ENCODE measurements at places on chromosomes 5 and 9.

- no peak for DNase-seq
These were observed 490.0 kb upstream of the COX7C start for GRCh38 chr5:86127696-86128095.

DNA sequence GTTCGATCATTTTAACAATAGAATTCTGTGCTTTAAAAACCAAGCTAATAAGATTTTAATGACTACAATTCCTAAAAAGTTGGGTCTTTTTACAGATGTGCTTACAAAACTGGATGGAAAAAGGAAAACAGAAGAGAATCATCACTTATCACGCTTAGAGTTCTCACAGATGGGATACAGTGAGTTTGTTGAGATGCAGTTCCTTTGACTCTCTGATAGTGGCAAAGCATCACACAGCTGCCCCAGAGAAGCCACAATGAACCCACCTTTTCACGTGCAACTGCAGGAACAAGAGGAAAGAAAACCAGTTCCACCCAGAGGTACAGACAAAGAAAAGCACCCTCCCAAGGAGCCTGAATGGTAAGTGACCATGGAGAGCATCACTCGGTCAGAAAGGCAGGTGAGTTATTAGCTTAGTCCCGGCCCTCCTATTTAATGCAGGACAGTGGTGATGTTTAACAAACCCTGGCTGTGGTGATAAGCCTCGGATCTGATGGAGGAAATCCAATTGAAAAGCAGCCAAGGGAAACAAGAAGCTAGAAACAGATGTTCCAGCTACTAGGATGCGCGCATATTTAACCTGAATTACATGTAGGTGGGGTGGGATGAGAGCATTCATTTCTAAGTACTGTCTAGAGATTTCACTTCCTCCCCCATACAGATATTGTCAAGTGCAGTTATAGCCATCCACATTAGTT lies 167.7 kb downstream of the TARS1 start:
- peak; percentile 14 for DNase-seq

DNA sequence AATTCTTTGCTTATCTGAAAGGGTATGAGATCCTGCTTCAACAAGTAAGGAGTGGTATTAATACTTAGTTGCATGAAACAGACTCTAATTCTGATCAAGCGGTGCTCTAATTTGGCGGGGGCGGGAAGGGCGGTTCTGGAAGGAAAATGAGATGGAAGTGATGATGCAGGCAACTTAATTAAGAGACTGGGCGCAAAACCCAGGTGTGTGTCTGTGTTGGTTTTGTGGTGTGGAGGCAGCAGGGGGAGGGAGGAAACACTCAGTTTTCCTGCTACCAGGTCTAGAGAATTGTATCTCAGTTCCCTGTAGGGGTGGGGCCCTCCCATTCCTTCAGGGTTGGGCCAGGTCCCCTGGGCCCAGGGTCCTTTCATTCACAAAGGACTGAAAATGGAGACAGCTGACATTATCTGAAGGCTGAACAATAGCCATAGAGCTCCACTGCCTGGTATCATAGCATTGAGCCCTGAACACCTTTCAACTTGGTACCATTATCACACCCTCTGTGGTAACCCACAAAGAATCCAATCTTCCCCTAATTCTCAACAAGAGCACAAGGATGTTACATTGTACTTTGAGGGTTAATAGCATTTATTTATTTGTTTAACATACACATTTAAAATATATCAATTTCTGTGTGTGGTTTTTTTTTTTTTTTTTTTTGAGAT lies 17.2 kb upstream of the C5orf47 start:
- DNase-seq, result no peak

DNA sequence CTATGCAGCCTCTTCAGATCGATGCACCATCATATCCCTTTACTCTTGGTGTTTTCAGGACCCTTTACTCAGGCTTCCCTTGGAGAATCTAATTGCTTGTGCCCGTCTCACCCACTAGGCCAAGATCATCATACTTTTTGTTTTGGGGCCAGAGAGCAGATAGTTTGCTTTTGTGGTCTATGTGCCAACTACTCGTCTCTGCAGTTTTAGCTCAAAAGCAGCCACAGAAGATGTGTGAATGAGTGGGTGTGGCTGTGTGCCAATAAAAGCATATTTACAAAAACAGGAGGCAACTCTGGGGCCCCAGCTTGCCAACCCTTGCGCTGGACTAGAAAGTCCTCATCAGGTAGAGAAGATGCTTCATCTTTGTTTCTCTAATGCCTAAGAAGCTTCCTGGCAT lies 216.8 kb downstream of the SEMA5A start:
- no peak for DNase-seq

DNA sequence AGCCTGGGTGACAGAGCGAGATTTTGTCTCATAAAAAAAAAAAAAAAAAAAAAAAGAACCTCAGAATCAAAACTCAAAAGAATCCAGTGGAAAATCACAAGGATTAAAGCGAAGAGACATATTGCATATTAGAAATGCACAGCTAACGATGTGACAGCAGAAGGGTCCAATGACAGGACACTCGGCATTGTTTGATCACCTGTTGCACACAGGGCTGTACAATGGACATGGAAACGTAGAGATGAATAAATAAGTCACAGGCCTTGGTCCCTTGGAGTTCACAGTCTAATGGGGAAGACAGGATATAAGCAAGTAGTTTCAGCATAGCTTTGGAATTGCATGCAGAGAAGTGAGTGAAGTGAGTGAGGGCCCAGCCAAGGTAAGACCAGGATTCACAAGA lies 25.9 kb upstream of the PIK3R1 start:
- DNase-seq, result no peak

GRCh38 chr5:94523018-94523417 lies 95.4 kb downstream of the KIAA0825 start:
- no peak for DNase-seq

DNA sequence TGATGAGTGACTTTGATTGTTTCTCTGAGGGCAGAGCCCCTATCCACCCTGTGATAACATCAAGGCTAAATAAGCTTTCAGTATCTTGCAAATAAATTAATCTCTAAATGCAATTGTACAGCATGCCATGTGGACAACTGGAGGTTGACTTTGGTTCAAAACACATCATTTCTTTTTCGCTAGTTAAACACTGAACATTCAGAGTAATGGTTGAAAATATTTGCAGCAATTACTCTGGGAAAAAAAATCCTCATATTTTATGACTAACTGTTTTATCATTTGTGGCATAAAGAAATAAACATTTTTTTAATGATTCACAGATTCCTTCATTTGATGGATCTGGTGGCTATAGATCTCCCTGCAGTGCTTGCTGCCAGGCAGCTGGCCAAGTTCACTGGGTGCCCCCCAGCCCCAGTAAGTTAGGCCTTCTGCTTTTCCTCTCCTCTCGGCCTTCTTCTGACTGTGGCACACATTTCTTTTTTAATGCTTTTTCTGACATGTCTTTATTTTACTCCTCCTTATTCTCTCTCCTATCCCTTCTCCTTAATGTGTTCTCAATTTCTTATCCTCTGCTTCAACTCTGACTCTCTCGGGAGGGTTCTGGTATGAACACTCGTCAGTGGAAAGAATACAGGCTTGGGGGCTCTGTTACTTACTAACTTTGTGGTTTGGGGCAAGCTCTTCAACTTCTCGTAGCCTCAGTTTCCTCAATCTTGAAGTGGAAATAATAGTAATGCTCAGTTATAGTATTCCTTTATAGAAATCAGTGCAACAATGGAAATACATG lies 69.6 kb downstream of the ADAMTSL1 start:
- peak; percentile 87 for DNase-seq

- DNase-seq, result peak; percentile 29
These were observed 57.7 kb downstream of the DUSP1 start for GRCh38 chr5:172713113-172713808.

DNA sequence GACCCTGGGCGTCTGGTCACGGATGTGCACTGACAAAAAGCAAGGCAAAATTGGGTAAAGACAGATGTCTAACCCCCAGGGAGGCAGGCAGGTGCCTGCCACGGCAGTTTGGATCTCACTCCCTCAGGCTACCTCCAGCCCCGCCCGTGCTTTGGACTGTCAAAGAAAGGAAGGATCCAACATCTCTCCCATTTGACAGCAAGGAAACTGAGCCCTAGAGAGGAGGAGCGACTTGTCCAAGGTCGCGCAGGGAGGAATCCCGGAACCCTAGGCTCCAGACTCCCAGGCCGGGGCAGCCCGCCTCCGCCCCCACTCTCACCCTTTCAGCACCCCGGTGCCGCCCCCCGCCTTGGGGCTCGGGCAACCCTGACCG lies 376 bp downstream of the GOLGA1 start:
- DNase-seq, result no peak

DNA sequence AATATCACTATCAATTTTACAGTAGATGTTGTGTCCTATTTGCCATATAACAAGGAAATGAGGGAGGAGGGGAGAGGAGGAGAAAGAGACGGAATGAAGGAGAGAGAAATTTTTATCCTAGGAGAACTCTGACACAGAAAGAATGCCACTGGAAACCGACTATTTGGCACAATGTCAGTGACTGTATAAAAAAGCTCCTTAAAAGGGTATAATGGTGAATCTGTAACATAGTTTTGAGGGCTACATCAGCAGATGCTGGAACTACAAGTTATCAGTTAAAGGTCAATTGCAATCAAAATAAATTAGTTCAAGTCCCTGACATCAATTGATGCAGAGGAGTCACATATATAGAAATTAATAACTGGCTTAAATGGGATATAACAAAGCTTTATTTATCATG lies 5.7 kb downstream of the EDIL3 start:
- DNase-seq, result peak; percentile 88

DNA sequence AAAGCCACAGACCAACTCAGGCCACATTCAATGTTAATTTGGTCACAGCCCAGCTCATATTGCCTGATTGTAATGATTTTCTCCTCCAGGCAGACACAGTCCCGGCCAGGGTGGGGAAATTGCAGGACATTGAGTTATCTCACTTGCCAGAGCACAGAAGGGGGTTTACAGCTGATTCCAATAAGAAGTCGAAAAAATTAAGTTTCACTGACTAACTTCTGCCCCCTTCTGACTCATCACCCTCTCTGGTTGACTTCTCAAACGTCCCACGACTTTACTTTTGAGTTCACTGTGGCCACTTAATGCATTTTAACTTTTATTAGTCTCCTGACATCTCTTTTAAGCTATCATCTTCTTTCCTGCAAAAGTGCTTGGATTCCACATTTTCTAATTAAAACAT lies 321.4 kb upstream of the WWC1 start:
- peak; percentile 44 for DNase-seq

DNA sequence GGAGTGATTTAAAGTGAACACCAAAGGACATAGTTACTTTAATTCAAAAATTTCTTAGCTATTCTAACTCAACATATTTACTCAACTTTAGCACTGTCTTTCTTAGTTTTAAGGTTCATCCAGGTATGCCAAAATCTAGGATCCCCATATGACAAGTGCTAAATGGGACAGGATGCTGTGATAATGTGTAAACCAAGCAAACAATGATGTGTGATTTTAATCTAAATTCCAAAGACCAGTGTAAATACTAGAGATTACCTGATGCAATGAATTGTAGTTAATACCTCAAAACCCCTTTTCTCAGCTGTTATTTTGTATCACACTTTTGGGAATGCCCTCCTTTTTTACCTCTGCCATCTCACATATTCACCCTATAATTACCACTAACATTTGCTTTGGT lies 26.8 kb upstream of the ISOC1 start:
- no peak for DNase-seq

DNA sequence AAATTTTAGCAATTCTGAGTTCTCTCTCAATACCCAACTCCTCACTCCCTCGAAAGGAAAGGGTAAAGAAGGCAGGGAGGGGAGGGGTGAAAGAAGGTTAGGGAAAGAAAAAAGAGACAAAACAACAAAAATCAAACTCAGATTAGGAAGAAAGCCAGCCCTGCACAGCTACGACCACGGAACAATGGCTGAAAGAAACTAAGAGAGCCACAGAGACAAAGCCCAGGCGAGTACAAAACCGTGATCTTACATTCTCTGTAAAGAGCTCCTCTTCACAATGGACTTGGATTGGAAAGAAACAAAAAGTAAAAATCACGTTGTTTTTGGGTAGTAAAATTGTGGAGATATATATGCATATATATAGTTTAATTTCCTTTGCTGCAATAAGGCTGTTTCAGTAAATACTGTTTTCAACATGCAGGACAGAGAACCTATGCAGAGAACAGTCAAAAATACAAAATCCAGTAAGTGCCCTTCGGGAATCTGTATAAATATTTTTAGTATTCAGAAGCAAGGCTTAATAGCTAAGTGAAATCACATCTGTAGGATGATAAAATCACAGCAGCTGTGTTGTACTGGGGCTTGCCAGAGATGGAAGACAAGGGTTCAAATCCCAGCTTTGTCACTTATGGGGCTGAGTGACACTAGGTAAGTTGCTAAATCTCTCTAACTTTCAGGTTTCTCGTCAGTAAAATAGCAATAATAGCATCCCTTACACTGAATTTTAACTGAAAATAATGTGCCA lies 16.9 kb downstream of the PSMB7 start:
- no peak for DNase-seq

DNA sequence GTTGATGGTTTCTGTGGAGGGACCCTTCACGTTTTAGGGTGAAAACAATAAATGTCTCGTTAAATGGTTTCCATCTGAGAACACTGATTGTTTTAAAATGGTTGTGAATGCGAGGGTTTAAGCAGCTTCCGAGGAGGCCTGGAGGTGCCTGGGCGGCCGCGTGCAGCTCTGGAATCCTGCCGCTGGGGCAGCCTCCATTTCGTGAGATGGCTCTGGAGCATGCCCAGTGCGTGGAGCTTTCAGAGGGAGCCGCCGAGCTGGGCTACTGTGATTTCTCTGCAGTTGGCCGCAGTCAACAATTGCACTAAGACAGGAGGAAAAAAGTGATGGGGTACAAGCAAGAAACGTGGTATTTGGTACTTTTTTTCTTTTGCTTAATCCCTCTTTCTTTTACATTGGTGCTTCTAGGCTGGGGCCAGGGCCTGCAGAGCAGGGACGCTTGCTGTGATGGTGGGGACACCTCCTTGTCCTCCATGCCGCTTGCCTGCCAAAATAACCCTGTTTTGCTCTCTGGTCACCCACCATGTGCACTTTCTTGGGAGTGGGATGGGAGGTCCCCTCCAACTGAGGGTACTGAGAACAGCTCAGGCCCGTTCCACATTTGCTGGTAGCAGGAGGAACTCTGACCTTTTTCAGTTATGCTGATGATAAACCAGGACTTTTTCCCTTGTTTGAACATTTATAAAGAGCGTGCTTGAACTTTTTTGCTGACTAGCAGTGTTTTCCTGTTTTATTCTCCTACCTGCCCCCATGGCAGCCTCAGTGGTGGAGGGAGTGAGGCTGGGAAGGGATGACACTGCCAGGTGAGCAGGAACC lies 47.1 kb downstream of the EHMT1 start:
- peak; percentile 41 for DNase-seq

GRCh38 chr9:126293522-126293889 lies 33.1 kb upstream of the MVB12B start:
- DNase-seq, result no peak

GRCh38 chr5:106134549-106134948 lies 1536.2 kb downstream of the EFNA5 start:
- DNase-seq, result no peak

GRCh38 chr5:4831325-4831724 lies 308.8 kb upstream of the ADAMTS16 start:
- no peak for DNase-seq

- DNase-seq, result peak; percentile 16
These were observed 315.6 kb downstream of the PRR16 start for GRCh38 chr5:120779674-120780073.

- DNase-seq, result no peak
These were observed 83.5 kb upstream of the HSPA9 start for GRCh38 chr5:138658676-138659075.

- no peak for DNase-seq
These were observed 4.5 kb downstream of the PDE6A start for GRCh38 chr5:149940077-149940574.

GRCh38 chr5:142095035-142095434 lies 13.5 kb upstream of the NDFIP1 start:
- no peak for DNase-seq
